IPS-NIHi11 (cell line): ENCODE measurements at places on chromosomes 6 and 20.

DNA sequence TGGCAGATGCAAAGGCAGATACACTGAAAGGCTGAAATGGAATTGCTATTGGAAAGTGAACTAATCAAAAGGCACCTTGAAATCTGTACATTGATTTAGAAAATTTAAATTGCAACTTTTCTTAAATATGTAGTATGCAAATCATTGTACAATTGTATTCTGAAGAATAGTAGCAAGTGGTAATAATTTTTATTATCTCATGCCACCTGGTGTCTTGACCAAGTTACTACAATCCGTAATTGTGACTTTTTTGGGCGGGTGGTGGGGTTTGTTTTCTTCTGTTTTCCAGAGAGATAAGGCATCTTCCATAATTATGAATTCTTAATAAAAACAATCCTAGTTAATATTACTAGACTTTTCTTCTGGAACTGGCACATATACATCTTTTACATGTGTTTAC lies 12.5 kb upstream of the BCKDHB start:
- peak; percentile 33 for DNase-seq

DNA sequence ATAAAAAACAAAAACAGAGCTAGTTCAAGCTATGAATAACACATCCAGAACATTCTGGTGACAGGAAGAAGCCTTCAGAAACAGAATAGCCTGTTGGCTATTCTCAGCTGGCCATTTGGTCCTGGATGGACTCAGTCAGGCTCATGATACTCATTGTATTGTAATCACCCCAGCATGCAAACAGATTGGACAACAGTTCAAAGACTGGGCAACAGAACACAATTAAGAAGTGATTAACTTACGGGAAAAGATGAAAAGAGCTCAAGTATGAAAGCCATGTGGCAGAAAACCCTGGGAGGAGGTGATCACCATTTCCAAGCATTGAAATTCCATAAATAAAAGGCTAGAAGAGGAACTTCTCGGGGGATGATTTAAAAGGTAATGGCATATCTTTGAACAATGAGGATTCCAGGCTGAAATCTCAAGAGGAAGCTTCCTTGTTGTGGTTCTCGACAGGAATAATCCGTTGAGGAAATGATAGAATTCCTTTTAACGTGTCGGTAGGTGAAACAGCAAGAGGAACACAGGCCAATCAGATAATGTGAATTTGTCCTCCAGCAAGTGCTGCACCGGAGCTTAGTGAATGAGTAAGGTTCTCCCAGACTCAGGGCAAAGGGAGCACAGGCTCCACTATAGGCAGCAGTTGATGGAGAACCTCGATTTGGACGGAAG lies 172.4 kb downstream of the BCAS1 start:
- no peak for DNase-seq

DNA sequence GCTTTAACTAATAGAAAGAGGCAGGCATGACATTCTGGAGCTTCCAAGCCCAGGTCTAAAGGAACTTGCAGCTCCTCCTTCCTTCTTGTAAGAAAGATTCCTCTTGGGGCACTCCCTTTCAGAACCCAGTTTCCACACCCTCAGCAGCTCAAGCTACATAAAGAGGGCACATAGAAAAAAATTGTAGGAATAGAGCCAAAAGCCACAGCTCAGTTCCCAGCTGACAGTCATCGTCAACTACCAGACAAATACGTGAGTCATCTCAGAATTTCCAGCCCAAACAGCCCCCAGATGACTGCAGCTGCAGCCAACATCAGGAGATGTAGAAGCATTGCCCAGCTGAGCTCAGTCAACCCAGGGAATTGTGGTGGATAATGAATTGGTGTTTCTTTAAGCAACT lies 349.8 kb upstream of the ARID1B start:
- no peak for DNase-seq

- DNase-seq, result no peak
Observed at GRCh38 chr6:130369831-130370230, 4.0 kb downstream of the TMEM200A start.

DNA sequence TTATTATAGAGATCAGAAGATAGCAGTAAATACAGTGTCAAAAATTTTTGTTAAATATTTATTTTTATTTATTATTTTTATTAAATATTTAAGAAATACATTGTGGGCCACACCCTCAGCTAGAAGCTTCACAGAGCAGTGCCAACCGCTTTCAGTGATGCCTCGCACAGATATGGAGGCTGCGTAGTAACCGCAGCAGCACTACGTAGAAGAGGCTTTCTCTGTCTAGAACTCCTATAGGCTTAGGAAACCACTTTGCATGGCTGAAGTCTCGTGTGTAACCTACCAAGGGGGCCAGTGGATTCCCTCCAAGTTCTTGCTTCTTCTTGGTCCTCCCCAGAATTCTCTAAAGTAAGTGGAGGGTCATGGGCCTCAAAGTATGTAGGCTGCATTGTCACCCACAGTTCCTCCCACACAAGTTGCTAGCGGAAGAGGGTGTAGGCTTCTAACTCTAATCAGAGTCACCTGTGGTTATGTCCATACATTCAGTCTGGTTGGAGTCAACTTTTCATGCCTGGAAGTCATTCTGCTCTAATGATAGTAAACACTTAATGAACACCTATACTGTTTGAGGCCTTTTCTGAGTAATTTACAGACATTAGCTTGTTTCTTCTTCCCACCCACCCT lies 285.6 kb downstream of the CDKAL1 start:
- no peak for DNase-seq

GRCh38 chr6:24147511-24148153 lies 21.6 kb downstream of the NRSN1 start:
- DNase-seq, result no peak

DNA sequence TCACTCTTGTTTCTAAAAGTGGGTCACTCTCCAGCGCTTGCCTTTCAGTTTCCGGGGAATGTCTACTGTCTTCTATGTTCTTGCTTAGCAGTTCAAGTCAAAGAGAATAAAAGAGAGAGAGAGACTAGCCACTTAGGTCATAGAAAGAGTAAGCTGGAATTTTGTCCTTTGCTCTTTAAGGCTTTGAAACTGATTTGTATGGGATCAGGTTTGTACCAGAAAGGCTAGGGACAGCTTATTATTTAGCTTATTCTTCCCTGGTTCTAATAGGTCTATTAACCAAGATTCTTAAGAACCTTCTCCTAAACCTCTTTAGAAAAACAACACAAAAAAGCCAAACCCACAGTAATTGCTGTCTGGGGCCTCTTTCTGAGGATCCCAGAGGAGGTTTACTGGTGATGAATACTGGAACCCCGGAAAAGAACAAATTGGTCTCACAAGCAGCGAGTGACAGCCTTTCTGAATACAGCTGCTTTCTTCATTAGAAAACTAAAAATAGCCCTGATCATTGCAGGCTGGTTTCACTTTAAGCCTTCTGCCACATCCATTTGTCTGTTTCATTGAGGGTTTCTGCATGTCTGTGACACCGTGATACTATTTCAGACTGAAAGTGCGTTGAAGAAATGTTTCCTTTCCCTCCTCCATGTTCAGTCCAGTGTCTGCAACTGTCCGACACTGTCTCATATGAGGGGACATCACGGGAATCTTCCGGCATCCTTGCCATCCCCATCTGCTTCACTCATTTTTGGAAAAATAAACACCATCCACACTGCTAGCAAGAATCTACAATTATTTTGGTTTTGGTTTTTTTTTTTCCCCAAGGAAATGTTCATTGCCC lies 75.1 kb upstream of the ATXN1 start:
- no peak for DNase-seq

DNA sequence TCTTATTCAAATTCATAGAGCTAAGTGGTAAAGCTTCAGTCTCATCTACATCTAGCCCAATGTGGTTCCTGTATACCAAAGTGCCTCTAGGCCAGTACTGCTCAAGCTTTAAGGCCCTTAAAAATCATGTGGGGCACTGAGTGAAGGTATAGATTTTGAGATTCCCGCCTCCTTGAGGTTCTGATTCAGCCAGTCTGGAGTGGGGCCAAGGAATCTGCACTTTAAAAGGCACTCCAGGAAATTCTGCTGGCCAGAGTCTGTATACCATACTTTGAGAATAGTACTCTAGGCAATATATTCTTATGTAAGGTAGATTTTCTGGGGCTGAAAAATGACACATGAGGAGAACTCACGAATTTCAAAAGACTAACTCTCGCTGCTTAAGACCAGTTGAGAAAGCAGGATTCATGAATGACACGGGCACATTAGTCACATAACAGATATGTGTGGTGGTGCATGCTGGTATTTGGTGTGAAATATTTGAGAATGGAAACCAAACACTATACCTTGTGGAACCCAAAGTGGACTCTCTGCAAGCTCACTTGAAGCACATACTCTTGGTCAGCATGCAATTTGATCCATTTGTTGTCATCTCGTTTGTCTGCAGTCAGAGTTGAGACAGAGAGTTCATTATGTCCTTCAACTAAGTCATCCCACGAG lies 47.6 kb upstream of the SIM1 start:
- no peak for DNase-seq

- DNase-seq, result peak; percentile 21
Observed at GRCh38 chr6:154166140-154166539, 127.1 kb downstream of the OPRM1 start.
